ENCODE measurements at places on chromosomes 1 and 21.

DNA sequence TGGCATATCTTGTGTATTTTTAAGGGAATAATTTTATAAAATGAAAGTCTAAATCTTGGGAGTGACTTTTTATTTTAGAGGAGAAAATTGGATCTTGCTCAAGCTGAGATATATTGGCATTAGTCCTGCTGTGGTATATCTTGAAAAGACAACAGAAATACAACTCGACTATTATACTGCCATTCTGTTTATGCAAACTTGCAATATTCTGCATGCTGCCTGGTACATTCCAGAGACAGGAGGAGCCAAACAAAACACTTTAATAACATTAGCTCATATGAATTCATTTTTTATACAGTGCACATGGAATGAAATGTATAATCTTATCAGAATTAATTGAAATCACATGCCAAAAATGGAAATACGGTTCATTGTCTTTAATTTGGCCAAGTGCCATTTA, 176.0 kb upstream of the NRIP1 start:
- DNase-seq, result no peak

DNA sequence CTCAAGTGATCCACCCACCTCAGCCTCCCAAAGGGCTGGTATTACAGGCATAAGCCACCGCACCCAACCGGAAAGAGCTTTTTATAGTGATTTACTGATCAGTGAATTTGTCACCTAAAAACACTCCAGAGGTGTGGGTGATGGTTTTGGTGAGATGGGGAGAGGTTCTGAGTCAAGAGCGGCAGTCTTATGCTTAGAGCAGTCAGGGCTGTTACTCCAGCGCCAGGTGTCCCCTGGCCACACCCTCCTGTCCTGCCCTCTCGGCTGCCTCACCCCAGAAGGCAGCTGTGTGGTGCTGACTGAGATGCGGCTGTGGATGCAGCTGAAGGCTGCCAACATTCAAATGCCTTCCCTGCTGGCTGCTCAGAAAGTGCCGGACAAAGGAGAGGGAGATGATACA, 94.5 kb upstream of the LPGAT1 start:
- no peak for DNase-seq

DNA sequence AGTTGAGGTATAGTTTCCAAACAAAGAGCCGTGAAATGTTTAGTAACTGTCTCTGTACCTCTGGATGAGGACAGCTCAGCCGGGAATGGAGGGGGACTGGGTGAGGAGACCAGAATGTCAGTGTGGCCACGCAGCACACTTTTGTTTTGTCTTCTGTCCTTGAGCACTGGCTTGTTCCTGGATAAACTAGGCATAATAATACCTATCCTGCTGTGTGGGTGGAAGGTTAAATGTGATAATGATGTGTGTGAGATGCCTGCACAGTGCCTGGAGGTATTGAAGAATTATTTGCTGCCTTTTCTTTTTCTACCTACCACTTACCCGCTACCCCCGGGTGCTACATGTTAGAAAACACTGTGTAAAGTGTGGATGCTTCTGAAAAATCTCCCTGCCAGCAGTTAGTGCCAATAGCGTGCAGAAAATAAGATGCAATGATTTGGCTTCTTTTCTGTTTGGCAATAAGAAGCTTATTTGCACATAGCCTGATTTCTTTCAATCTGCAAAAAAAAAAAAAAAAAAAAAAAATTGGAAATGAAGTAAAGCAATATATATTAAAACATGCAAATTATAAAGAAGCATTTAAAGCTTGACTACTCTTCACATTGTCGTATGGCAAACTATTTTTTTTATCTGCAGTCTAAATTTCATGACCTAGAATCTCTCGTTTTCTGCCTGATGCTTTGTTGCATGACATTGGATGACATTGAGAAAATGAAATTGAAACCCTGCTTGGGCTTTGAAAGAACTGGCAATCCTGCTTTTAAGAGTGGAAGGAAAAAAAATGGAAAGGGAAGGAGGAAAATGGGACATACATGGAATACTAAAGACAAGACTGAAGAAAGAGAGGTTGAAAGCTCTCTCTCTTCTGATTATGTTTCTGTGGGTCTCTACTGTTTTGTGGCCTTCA, 89.5 kb downstream of the DISC1 start:
- DNase-seq, result no peak

GRCh38 chr1:182387566-182387965, 4.0 kb downstream of the GLUL start:
- DNase-seq, result no peak

- DNase-seq, result no peak
Observed at GRCh38 chr1:118042501-118042900, 113.0 kb downstream of the WDR3 start.

DNA sequence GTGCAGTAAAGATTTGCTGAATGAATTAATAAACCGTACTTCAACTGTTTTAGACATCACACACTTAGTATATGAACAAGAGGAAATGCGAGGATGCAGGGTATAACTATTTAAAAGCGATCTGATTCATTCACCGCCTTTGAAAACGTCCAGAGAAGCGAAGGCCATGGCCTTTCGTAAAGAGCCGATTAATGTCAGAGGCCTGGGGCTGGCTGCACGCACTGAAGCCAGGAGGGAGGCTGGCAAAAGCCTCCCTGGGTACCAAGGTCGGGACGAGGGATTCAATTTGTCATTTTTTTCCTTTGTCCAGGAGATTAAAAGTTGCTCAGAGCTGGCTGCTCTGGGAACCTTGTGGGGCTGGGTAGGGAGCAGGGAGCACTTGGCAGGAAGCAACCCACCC, 307.4 kb downstream of the NPHP4 start:
- DNase-seq, result no peak

DNA sequence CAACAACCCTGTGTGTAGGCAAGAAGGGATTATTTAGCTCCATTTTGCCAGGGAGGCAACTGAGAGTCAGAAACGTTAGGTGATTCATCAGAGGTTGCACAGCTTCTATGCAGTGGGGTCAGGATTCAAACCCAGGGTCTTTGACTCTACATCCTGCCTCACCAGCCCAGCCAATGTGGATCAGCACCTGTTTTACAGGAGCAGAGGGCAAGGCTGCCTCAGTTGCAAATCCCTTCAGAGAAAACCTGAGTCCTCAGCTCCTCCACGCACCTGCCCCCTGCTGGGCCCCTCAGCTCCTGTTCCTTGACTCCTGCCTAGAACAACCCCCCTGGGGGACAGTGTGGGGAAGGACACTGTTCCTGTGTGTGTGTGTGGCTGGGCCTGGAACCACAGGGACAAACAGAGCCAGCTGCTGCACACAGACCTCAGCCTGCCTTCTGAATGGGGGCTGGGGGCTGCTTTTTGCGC, 61.6 kb downstream of the LRRN2 start:
- DNase-seq, result no peak

- no peak for DNase-seq
Observed at GRCh38 chr1:39173995-39174380, 30.5 kb upstream of the MACF1 start.

DNA sequence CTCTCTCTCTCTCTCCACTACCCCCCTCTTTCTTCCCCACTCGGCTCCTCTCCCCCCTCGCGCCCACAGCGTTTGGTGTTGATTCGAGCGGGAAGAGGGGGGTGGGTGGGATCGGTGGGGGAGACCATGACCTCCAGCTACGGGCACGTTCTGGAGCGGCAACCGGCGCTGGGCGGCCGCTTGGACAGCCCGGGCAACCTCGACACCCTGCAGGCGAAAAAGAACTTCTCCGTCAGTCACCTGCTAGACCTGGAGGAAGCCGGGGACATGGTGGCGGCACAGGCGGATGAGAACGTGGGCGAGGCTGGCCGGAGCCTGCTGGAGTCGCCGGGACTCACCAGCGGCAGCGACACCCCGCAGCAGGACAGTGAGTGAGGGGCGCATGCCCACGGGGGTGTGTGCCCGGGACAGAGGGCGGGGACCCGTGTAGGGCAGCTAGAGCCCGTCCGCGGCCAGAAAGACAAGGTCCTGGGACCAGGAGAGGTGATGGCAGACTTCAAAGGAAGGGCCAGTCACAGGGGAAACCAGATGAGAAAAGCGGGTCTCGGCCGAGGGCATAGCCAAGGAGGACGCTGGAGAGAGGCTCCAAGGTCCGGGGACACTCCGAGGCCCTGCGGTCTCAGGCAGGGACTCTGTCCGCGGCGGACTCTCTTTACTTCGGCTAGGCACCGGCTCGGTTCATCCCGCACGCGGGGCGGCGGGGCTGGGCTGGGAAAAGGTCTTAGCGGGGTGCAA, at the start of gene PRRX1:
Gene PRRX1 (plus strand): TSS at position 39 of the 735 bp plus-strand sequence. CDS start 88 bp downstream, at position 127.
- no peak for DNase-seq

- DNase-seq, result no peak
Observed at GRCh38 chr1:232378266-232379062, 251.5 kb downstream of the SIPA1L2 start.

DNA sequence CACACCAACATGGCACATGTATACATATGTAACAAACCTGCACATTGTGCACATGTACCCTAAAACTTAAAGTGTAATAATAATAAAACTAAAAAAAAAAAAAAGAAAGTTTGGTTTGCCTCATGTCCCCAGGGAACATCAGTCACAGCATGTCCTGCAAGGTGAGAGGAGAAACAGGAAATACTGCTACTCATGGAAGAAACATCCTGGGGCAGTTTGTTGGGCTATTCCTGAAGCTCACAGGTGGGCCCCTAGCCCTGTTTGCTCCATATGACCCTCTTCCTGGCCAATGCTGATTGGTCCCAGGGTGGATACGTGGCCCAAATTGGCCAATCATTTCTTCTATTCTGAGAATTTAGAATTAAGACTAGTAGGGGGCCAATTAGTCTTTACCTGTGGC, 103.4 kb upstream of the ADAR start:
- no peak for DNase-seq

DNA sequence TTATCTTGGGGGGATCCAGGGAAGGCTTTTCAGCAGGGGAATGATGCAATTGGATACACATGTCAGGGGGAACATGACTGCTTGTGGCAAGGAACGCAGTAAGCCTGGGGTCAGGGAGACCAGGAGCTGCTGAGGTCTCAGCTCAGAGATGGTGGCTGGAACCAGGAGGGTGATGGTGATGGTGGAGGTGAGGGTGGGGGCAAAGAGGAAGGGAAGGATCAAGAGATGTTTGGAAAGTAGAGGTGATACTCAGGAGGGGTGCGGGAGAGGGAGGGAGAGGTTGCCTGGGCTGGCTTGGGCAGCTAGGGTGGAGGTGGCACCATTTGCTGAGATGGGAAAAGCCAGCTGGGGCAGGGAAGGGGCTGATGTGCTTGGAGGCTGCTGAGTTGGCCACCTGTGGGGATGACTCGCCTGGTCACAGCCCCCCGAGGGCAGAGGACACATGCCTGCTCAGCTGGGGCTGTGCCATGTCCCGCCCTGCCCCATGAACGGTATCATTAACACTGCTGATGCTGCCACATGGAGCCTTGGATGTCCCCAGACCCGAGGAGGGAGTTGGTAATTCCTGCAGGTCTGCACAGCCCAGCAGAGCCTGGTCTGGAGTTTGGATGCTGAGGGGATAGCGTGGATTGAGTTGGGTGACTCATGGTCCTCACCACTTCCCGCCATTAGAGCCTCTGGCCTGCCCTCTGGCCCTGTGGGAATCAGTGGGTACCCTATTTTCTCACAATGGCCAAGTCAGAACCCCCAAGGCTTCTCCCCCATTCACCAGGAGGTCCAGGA, 6.3 kb upstream of the PADI1 start:
- DNase-seq, result no peak

DNA sequence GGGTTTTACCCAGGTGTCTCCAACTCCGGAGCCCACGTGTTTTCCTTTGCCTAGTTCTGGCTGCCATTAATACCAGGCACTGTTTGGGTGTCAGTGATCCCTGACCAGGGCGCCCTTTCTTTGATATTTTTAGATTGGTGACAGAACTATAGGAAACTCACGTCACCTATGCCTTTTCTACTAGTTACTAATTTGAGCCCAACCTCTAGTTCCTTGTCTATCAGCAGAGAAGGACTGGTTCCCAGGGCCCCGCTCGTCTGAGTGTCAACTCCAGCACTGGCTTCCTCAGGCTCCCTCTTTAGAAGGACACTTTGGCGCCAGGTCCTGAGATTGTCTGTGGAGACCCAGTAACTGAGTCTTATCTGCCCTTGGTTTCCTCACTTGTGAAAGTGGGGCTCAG, 9.4 kb downstream of the MFN2 start:
- DNase-seq, result no peak

GRCh38 chr1:156247460-156248322, at the start of gene PAQR6:
Gene PAQR6, minus strand, starts transcription at chr1:156248056. Its CDS starts 1,325 bp downstream, at chr1:156246731.
- peak; percentile 98 for DNase-seq

- DNase-seq, result no peak
Observed at GRCh38 chr1:29382851-29383745, 146.8 kb downstream of the PTPRU start.

GRCh38 chr21:14070049-14070893, 140.5 kb downstream of the LIPI start:
- no peak for DNase-seq

- no peak for DNase-seq
Observed at GRCh38 chr21:26070822-26071425, 99.6 kb downstream of the APP start.

GRCh38 chr1:155003766-155004351, 1.3 kb downstream of the ZBTB7B start:
- DNase-seq, result peak; percentile 70

DNA sequence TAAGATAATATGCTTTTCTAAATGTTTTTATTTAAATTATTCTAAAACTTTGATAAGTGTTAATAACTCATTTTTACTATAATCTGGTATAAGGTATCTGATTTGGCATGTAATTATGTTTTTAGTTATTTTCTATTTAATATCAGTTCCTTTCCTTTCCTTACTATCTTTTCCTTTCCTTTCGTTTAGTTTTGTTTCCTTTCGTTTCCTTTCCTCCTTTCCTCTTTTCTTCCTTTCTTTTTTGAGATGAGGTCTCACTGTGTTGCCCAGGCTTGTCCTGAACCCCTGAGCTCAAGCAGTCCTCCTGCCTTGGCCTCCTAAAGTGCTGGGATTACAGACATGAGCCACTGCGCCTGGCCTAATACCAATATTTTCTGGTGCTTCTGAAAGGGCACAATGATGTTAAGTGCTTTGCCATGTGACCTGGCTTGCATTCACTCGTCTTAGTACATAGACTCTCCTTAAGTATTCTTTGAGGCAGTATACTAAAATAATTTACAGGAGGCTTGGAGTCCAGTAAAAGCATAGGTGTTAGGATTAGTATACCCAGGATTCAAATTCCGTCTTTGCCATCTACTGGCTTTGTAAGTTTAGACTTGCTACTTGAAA, 18.7 kb downstream of the MIER1 start:
- DNase-seq, result no peak

GRCh38 chr21:25508364-25508763, 98.9 kb downstream of the MRPL39 start:
- no peak for DNase-seq

DNA sequence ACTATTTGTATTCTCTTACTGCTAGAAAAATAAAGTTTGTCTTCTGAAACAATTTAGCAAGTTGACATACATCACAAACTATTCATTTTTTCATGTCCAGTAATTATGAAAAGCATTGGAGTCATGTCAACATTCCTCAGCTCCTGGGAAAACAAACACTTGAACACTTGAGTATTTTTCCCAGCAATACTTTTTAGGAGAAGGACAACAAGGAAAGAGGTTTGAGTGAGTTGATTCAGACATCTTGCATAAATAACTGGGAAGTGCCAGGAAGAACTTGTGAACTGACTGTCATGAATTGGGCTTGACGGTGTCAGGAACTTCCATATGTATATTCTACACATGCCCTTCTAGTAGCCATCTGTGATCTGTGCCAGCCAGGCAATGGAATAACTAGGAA, 195.6 kb downstream of the HMCN1 start:
- DNase-seq, result no peak

All from globus pallidus (tissue), 1 donor.